Esophagus mucosa (tissue), 1 donor: ENCODE measurements at places on chromosomes 2 and 18. TPM values are rescaled to one million over a fixed set of nuclear protein-coding genes. Genes with fewer than 3 reads are reported as not detected.
A peak's percentile ranks its signal among the peaks of the same experiment; 100 is the strongest.

BMP10 gene
- total RNA-seq, result not detected

SERPINB12 gene
- 0.60 TPM for total RNA-seq

KCNG2 gene
- 0.20 TPM for total RNA-seq

GRCh38 chr2:29753671-29754444 lies 167.5 kb downstream of the ALK start:
- no peak for ATAC-seq

DNA sequence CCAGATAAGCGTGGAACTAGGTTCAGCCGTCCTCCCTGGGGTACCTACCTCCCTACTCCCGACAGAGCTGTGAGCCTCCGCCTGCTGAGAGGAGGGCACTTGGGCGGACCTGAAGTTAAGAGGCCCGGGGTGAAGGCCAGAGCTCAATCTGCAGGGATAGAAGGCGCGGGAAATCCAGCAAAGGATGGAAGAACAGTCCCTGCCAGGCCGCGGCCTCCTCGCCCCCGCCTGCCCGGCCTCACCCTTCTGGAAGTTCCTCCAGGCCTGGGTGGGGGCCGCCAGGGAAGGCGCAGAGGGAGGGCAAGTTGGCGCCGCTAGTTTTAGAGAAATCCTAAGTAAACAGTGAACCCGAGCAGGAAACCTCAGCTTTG lies 13.0 kb downstream of the EN1 start:
- ATAC-seq, result no peak

GRCh38 chr2:17643031-17643615 lies 102.6 kb downstream of the VSNL1 start:
- peak; percentile 79 for ATAC-seq

- ATAC-seq, result peak; percentile 20
Measured at GRCh38 chr2:239298116-239298804, 102.6 kb downstream of the HDAC4 start.

GRCh38 chr2:64652231-64653108 lies 1.2 kb downstream of the SERTAD2 start:
- peak; percentile 1 for ATAC-seq

- ATAC-seq, result no peak
Measured at GRCh38 chr2:11375025-11375688, 30.7 kb upstream of the ROCK2 start.
